ENCODE measurements at places on chromosomes 2 and 18.

GRCh38 chr2:66574701-66575624 lies 140.0 kb downstream of the MEIS1 start:
- DNase-seq = peak; percentile 89

DNA sequence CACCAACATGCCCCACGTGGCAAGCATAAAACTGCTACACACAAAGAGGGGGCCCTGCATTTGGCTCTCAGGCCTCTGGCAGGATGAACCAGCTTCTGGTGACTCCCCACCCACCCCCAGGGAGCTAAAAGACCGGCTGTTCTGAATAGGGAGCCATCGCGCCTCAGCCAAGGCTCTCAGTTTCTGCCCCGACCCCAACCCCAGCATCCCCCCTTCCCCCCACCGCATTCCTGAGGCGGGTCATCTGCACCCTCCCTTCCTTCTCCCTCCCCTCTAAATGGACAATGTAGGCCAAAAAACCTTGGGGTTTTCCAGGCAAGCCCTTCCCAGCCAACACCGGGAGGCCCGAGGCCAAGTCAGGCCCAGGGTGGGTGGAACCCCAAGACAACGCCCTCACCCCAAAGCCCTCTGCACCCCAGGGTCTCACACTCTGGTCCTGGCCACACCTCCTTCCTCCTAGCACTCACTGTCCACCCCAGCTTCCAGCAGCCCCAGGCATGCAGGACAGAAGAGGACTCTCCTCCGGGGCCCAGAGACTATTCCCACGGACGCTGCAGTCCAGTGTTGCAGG lies 5.7 kb downstream of the CYP26B1 start:
- DNase-seq = no peak

- no peak for DNase-seq
These were observed 48.3 kb upstream of the NRP2 start for GRCh38 chr2:205633994-205634393.

DNA sequence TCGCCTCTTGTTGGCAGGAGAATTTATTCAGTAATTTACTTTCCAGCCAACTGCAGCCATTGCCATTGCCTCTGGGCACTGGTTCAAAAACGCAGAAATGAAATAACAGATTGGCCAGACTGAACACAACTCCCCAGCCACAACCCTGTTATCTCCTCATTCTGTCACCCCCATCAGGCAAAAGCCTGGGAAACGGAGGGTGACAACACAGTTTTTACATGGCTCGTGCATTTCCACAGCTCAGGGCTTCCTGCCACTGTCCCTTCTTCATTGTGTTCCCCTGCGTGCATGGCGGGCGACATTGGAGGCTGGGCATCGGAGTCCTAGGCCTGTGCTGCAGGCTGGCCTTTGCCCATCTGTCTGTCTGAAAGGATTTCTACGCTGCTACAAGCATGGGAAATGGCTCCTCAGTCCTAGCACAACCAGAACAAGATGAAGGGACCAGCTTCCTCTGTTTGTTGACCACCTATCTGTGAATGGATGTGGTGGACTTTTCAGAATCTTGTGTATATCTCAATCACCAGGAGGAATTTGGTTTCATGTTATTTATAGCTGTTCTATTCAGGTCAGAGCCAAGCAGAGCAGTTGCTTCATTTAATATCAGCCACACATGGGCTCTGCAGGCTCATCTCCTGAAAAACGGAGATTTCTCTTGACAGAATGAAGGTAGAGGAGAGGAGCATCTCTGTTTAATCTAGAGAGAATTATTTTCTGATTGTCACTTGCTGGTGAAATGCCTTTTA lies 107.0 kb downstream of the MGAT5 start:
- DNase-seq = no peak

GRCh38 chr2:33366473-33366872 lies 110.0 kb upstream of the RASGRP3 start:
- no peak for DNase-seq

DNA sequence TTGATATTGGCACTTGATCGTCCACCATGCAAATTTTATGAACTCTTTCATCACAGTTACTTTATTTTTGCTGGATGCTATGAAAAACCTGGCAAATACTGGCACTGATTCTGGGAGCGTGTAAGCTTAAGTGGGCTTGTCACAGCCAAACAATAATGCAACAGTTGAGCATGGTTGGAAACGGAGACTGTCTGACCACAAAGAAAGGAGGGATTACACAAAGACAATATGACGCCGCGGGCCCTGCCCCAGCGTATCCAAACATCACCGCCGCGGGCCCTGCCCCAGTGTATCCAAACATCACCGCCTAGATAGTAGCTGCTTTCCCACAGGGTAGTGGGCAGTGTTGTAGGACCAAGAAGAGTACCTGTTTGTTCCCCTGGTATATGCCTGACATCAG lies 135.9 kb downstream of the PRPF40A start:
- DNase-seq = no peak

DNA sequence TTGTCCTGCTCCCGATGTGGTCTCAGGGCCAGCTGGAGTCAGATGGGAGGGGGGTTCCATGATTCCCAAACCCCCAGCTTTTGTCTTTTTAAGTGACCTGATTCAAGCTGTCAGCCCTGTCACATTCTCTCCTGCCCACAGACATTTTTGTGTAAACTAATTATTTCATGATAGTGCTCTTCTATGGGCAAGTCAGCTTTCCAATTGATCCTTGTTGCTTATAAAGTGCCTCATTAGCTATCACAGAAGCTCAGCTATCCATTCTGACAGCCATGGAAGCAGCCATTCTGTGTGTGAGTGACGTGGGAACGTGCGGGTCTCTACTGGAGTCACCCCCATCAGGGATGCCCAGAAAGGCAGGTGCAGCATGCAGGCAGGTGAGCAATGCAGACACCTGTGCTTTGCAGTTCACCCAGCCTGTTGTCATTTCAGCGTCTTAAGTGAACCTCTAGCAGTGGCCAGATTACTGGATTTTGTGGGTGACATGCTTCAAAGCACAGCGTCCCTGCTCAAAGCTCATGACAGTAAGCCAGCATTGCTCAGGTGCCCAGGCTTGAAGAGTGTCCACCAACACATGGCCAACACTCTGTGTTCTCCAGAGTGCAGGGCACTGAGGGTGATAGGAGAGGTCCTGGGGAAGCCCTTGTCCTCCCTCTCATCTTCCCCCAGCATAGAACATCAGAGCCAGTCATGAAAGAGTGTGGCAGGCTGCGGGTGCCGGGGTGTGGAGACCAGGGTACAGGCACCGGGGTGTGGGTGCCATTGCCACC lies 162.1 kb upstream of the SH3BP4 start:
- no peak for DNase-seq

DNA sequence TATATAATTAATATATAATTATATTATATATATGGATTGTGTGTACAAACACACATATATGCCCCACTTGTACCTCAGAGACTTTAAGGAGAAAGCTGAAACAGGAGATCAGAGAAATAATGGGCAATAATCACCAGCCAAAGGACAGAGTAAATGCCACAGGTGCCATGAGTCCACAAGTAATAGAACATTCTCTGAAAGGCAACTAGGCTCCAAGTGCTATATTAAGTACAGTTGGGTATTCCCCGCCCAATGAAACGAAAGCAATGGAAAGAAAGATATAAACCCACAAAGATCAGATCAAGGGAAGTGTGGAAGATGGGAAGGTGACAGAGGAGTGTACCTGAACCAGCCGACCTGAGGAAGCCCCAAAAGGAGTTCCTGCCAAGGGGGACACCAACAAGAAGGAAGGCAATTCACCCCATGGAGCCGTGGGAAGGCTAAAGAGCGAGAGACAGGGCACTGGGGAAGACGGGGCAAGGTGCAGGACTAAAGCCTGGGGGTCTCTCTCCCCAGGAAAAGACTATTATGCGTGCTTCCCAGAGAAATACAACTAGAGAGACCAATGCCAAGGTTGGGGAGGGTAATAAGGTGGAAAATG lies 19.0 kb downstream of the DYM start:
- DNase-seq = no peak

DNA sequence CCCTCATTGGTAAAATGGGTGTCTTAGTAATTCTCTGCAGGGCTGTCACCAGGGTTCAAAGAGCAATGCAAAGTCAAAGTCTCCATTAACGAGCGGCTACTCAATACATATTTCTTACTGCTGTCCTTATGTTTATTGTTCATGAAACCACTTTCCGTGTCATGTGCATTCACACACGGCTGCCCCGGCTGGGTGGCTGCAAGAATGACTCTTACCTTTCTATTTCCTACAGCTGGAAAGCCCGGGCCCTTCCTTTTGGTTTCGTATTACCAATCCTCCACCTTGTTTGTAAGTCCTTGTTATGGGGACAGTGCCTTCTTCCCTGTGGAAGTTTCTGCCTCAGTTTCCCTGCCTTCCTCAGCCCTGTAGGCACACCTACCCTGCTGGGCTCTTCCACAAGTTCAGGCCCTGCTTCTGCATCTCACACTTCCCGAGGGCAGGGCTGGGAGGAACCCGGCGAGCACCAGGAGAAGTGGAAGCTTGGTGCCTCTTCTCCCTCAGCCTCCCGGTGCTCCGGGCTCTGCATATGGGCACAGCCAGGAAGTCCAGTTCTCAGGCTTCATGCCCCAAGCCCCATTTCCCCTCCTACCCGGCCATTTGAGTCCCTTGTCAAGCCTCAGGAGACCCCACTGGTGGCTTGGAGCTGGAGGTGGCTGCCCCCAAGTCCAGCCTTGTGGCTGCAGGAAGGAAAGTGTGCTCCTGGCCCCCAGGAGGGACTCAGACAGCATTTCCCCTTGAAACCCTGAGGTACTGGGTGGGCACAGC lies 18.7 kb upstream of the ACKR3 start:
- DNase-seq = no peak

DNA sequence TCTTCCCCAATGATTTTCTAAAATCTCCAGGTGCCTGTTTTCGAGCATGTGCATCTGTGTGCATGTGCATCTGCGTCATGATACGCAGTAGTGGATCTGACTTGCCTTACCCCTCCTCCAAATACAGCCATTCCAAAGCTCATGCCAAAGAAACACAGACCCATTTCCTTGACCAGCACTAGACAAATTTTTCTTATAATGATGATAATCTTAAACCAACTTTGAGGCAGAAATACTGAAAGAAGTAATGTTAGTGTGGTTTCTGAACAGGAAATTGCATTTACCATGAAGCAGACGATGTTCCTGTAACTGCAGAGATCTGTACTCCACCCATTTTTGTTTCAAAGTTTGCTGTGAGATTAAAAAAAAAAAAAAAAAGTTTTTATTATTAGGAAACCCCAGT lies 25.6 kb downstream of the CYTIP start:
- no peak for DNase-seq

DNA sequence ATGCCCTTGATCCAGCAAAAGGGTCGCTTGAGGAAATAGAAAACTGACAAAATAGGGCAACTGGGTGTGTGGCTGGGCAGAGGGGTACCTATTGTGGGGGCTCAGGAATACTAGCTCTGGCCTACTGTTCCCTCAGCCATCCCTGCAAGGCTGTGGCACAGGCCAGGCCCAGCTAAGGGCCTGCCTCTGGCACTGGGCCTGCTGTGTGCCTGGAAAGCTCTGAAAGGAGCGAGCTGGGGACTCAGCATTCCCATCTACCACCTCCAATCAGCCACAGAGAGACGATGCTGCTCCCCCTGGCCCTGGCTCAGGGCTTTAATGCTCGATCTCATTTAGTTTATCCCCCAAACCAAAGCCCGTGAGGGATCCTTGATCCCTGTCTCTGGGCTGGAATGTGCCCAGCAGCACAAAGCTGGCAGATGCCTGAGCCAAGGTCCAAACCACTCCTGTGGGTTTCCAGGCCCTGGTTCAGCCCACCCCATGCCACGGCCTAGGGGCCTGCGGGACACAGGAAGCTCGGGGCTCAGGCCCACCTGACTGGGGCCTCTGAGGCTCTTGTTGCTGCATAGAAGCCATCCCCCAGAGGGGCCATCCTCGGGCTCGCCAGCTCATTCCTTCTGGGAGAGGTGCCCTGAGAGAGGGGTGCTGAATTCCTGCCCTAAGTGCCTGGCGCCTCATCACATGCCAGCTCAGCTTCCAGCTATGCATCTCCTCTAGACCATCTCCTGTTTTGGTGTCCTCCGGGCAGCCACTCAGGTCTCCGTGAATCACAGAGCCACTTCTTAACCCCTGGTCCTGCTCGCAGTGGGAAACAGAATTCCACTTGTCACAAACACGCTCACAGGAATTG lies 43.0 kb upstream of the KCNF1 start:
- no peak for DNase-seq

DNA sequence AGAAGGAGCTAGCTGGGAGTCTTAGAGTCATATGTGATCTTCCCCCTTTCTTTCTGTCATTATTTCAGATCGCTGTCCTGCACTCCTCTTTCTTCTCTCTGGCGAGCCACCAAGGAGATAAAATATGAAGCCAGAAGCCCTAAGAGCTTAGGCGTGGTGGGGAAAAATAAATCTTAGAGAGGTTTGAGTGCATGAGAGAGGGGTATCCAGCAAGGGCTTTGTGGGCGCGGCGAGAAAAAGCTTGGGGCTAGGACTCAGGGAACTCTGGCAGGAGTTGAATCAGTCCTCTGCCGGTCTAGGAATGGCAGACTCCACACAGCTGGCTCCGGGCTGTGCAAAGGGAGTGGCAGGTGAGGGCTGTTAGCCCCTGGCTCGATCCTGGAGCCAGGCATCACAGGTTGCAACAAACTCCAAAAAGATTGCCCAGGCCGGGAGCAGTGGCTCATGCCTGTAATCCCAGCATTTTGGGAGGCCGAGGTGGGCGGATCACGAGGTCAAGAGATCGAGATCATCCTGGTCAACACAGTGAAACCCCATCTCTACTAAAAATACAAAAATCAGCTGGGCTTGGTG lies 20.1 kb upstream of the IGFBP5 start:
- DNase-seq = no peak

- DNase-seq = no peak
These were observed 58.9 kb downstream of the TRPM8 start for GRCh38 chr2:233976087-233976486.

DNA sequence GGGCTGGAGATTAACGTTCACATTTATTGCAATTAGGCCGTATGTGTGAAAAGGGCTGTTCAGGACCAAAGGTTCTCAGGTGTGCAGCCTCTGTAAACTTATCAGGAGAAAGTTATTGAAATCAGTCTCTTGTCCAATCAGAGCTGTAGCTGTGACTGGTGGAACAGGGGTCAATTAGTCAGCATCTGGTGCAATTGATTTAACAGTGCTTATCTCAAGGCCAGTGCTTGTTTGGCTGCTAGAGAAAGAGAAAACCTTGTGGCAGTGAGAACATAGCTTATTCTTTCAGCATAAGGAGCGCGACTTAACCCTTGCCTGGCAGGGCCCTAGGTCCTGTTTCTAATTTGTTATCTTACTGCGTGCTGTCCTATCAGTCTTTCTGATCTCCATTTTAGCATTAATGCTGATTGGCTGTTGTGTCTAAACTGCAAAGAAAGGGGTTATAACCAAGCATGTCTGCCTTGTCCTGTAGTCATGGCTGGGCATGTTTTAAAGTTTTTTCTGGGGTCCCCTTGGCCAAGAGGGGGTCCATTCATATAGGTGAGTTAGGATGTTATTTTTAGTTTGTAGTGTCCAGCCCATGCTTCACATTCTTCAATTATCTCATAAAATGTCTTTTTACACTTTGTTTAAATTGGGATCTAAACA lies 66.4 kb downstream of the CYB5A start:
- no peak for DNase-seq

DNA sequence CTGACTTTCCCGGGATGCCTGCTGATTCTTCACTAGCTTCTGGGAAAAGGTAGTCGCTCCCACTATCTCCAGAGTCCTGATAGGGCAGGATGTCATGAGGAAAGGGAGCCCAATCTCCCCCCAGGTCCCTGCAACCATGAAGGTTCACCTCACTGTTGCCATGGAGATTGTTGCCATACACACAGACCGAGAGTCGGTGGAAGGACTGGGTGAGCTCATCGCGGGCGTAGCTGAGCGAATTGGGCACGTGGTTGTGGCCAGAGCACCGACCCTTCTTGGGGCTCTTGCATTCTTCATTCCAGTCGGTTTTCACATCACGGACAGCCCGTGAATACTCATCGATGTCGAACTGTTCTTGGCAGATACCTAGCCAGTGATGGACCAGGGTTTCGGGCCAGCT lies 97.4 kb downstream of the MEP1B start:
- DNase-seq = no peak
